Mammary microvascular endothelial cell (primary cell): ENCODE measurements at places on chromosomes 4 and X. TPM values are rescaled to one million over a fixed set of nuclear protein-coding genes. Genes with fewer than 3 reads are reported as not detected.

Gene CASP3
- 50.2 and 63.8 TPM in 2 replicates for total RNA-seq

Gene HTR2C
- total RNA-seq: not detected in 2 replicates

Gene FAM47E
- not detected in 2 replicates for total RNA-seq

Gene JAKMIP1
- not detected in 2 replicates for total RNA-seq

Gene SPANXB1
- total RNA-seq: not detected in 2 replicates

Gene ZDHHC15
- total RNA-seq: not detected in 2 replicates

Gene CSAG1
- not detected in 2 replicates for total RNA-seq

Gene LRIT3
- total RNA-seq: under 0.01 TPM in 1 of 2 replicates, not detected in the other

Gene CSN1S1
- not detected in 2 replicates for total RNA-seq

Gene SATL1
- total RNA-seq: not detected in 2 replicates

Gene SLITRK2
- total RNA-seq: not detected in 2 replicates

Gene RTL3
- 0.20 TPM in 2 replicates for total RNA-seq

Gene THAP9
- 1.1 and 1.2 TPM in 2 replicates for total RNA-seq

Gene HAUS7
- total RNA-seq: 34.5 and 42.4 TPM in 2 replicates

Gene BMPR1B
- not detected in 2 replicates for total RNA-seq

Gene TBC1D25
- total RNA-seq: 8.8 and 9.7 TPM in 2 replicates

Gene GLOD5
- total RNA-seq: not detected in 2 replicates

Gene HGFAC
- not detected in 2 replicates for total RNA-seq

Gene PF4V1
- not detected in 2 replicates for total RNA-seq

Gene TEC
- 0.84 and 0.93 TPM in 2 replicates for total RNA-seq

Gene CT45A5
- not detected in 2 replicates for total RNA-seq

Gene HSPA4L
- total RNA-seq: 9.8 and 17.3 TPM in 2 replicates

Gene MED12
- 18.5 and 22.7 TPM in 2 replicates for total RNA-seq

Gene RPS6KA6
- 0.13 and 0.15 TPM in 2 replicates for total RNA-seq

Gene ATP1B4
- total RNA-seq: not detected in 2 replicates

Gene RAB39B
- 0.05 TPM in 1 of 2 replicates, not detected in the other for total RNA-seq

Gene PFKFB1
- total RNA-seq: not detected in 2 replicates

Gene GAGE12H
- not detected in 2 replicates for total RNA-seq

Gene AADAT
- 1.1 and 3.7 TPM in 2 replicates for total RNA-seq

Gene DCAF8L2
- not detected in 2 replicates for total RNA-seq

Gene ARR3
- total RNA-seq: not detected in 2 replicates

Gene DMP1
- total RNA-seq: not detected in 2 replicates

Gene SASH3
- total RNA-seq: not detected in 2 replicates

Gene PRICKLE3
- total RNA-seq: 7.3 and 15.9 TPM in 2 replicates

Gene TKTL1
- total RNA-seq: 0.07 and 0.44 TPM in 2 replicates

Gene FRG2
- total RNA-seq: not detected in 2 replicates

Gene TRIM75
- not detected in 2 replicates for total RNA-seq

Gene ODAPH
- total RNA-seq: not detected in 2 replicates

Gene CT45A10
- total RNA-seq: not detected in 2 replicates

Gene GPR119
- total RNA-seq: not detected in 2 replicates

Gene GPRASP1
- total RNA-seq: 0.13 and 0.20 TPM in 2 replicates

Gene TEX13B
- total RNA-seq: not detected in 2 replicates

Gene CFI
- total RNA-seq: 47.5 and 51.0 TPM in 2 replicates

Gene ARHGAP36
- total RNA-seq: not detected in 2 replicates

Gene PLXNB3
- total RNA-seq: 3.5 and 10.6 TPM in 2 replicates
